ENCODE measurements at places on chromosomes 3 and 15.

DNA sequence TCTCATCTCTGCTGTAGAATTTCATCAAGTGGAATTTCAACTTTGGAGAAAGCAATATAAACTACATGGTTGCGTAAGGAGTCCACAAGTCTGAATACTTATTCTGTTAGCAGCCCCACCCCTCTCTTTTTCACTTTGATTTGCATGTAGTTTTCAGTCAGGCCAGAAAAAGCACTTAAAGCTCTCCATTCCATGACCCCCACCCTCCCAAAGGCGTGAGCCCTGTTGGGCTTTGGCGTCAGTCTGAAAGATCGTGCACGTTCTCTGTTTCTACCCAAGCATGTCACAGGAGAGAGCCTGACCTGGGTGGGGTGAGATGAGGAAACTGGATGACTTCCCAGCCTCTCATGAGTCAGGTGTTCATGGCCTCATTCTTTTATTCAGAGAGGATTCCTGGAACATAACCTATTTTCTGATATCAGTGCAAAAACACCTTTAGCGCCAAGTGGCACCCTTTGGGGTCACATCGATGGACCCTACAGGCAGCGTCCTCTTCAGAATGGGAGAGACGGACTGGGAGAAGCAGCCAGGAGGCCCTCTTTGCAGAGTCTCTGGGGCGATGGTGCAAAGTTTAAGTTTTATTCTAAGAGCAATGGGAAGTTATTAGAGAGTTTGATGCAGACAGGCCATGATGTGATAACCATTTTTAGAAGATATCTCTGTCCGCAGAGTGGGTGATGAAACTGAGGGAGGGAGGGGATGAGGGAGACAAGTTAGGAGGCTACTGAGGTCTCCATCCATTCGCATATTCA is 55.8 kb downstream of the LSM3 start:
- DNase-seq, result no peak
- peaks cover 2% of the 10 kb centered on the region for H3K36me3 ChIP-seq
- no peak overlapping the region for H3K27ac ChIP-seq
- peaks cover 21% of the 10 kb centered on the region for H3K27me3 ChIP-seq

DNA sequence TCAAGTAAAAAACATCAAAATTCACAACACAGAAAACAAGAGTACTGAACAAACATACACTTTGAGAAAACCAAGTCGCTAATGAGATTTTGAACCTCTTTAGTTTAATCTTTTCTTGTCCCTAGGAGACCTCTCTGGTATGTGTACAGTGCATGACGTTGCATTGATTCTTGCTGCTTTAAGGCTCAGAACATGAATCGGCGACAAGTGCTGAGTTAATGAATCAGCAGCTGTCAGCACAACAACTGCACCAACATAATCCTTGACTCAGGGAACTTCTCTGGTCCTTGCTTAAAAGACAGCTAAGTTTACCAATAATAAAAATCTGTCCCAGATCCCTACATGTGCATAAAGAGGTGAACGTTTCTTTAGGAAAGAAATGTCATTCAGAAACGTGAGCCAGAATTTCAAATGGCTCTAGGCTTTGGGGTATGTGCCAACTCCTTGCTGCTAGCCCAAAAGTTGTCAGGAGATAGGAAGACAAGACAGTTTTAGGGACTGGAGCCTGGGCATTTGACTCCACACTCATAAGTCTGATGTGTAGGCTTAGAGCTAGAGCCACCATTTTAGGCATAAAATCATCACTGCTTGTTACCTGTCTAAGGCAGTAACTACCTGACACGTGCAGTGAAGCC is 86.9 kb downstream of the IL5RA start:
- H3K27me3 ChIP-seq, result peaks cover 10% of the 10 kb centered on the region
- no peak overlapping the region for H3K27ac ChIP-seq
- DNase-seq, result no peak
- H3K36me3 ChIP-seq, result no peaks in the 10 kb centered on the region
- H3K4me3 ChIP-seq, result no peak overlapping the region

GRCh38 chr15:25718597-25718996 is 144.5 kb downstream of the ATP10A start:
- DNase-seq, result no peak
- no peaks in the 10 kb centered on the region for H3K4me1 ChIP-seq
- no peak overlapping the region for H3K27ac ChIP-seq
- peaks cover 16% of the 10 kb centered on the region for H3K36me3 ChIP-seq
- H3K27me3 ChIP-seq, result no peaks in the 10 kb centered on the region

DNA sequence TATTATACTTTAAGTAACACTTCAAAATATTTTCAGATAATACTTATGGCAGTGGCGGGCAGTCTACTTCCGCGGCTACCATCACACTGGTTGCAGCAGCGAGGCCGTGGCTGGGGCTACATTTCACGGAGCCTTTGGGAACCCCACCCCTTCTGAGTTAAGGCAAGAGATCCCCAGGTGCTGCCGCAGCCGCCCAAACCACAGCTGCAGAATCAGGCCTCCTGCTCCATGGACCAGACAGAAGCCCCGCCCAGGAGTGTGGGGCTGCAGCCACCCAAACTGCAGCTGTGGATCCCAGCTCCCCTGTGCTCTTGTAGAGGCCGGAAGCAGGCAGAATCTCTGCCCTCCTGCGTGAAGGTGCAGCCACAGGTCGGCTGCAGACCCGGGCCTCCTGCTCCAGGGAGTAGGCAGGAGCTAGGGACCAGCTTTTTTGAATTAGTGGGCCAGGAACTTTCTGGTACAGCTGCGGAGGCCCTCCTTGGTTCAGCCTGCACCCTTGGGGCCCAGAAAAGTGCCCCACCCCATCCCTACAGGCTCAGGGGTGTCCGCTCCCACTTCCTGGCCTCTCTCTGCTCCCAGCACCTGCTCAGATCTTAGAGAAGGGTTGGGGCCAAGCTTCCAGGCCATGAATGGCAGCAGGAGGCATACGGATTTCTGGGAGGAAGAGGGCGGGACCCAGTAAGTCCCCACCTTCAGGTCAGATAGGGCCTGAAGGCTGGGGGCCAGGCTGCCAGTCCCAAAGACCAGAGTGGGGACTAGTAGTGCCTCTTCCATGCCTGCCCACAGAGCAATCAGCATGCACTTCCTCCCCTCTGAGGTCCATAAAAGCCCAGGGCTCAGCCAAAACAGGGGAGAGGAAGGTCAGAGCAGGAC is 1188.8 kb upstream of the CADM2 start:
- no peaks in the 10 kb centered on the region for H3K4me1 ChIP-seq
- H3K27ac ChIP-seq, result no peak overlapping the region
- DNase-seq, result no peak
- no peak overlapping the region for H3K4me3 ChIP-seq

- peak overlapping the region; percentile 84 for H3K4me3 ChIP-seq
- peaks cover 32% of the 10 kb centered on the region for H3K27me3 ChIP-seq
- H3K36me3 ChIP-seq, result no peaks in the 10 kb centered on the region
These were observed 1.0 kb downstream of the DCBLD2 start for GRCh38 chr3:98900265-98901118.

DNA sequence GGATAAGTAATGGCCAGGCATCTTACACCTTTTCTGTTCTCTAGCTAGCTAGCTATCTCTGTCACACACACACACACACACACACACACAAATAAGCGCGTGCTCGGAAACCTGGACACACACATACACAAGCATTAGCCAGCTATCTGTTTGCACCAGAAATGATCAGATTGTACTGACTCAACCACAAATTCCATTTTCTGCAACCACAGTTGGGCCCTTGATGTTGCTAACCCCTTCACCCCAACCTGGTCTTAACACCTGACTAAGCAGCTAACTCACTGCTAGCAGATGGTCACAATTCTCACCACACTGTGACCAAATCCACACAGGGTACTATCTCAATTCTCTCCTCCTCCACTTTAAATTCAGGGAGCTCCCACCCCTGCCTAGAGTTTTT is 183.0 kb upstream of the THBS1 start:
- no peaks in the 10 kb centered on the region for H3K36me3 ChIP-seq
- H3K4me1 ChIP-seq, result no peaks in the 10 kb centered on the region
- no peak overlapping the region for H3K4me3 ChIP-seq
- DNase-seq, result no peak
- peaks cover 11% of the 10 kb centered on the region for H3K27me3 ChIP-seq
- no peak overlapping the region for H3K27ac ChIP-seq

DNA sequence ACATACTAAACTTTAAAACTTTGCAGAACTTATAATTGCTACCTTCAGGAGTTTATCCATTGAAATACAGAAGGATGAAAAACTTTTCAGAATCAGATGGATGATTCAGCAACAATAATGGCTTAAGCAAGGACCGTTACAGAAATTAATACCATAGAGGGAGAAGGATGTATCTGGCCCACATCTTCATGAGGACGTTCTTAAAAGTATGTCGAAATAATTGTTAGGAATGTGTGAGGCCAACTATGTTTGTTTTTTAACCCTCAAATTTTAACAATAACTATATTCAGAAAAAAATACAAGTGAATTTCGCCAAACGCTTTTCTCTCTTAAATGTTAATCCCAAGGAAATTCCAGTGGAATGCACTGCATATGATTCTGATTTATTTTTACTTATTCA is 105.2 kb upstream of the EPHA3 start:
- no peaks in the 10 kb centered on the region for H3K27me3 ChIP-seq
- no peaks in the 10 kb centered on the region for H3K36me3 ChIP-seq
- no peak overlapping the region for H3K4me3 ChIP-seq
- no peak overlapping the region for H3K27ac ChIP-seq
- H3K4me1 ChIP-seq, result no peaks in the 10 kb centered on the region
- no peak for DNase-seq

Measured in activated T-helper 1 cell treated with anti-CD3 and anti-CD28 coated beads, Interleukin-12 subunit alpha, Interleukin-12 subunit beta, Interleukin-2, Interleukin-4 antibody, amounts not matched to agents 30 ng/mL and 10 ng/mL and 1 ng/mL, durations not matched to agents 14 hours and 24 hours and 36 hours (primary cell).